ENCODE measurements at places on chromosomes 5 and 9.

DNA sequence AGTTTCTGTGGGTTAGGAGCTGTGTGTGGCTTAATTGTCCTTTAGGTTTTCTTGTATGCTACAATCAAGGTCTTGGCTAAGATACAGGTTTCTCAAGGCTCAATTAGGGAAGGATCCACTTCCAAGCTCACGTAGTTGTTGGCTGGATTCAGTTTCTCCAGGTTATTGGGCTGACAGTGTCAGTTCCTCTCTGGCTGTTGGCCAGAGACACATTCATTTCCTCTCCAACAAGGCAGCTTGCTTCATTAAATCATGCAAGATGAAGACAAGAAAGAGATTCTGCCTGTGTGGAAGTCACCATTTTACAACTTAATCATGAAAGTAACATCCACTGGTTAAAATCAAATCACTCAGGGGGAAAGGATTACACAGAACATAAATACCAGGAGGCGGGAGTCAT lies 275.7 kb upstream of the KIF2A start:
- H3K27me3 ChIP-seq, result no peaks in the 10 kb centered on the region
- no peak overlapping the region for H3K4me3 ChIP-seq
- H3K4me1 ChIP-seq, result no peaks in the 10 kb centered on the region
- no peak for DNase-seq
- H3K36me3 ChIP-seq, result no peaks in the 10 kb centered on the region

DNA sequence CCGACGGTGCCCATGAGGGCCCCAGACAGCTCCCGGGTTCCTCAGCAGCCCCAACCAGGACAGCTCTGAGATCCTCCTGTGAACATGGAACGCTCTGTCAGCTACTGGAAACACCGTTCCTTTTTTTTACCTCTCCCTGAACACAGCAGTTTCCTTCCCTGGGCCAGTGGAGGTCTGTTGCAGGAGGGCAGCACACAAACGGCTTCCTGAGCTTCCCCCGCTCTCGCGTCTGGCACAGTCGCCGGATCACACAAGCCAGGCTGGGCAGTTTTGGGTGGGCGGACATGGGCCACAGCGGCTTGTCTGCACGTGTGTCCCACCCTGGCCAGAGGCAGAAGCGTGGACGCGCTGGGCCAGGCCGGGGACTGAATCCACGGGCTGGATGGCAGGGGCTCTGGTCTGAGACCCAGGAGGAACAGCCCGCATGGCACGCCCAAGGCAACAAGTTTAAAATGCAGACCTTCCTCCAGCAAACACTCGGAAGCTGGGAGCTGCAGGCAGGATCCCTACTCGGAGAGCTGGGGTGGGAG lies 106.8 kb upstream of the SARDH start:
- peak overlapping the region; percentile 83 for H3K27ac ChIP-seq
- no peaks in the 10 kb centered on the region for H3K36me3 ChIP-seq
- H3K4me1 ChIP-seq, result peaks cover 10% of the 10 kb centered on the region
- H3K27me3 ChIP-seq, result no peaks in the 10 kb centered on the region
- H3K4me3 ChIP-seq, result no peak overlapping the region
- no peak for DNase-seq

- H3K27me3 ChIP-seq, result no peaks in the 10 kb centered on the region
- H3K4me3 ChIP-seq, result no peak overlapping the region
- DNase-seq, result peak; percentile 79
These were observed 25.0 kb downstream of the LMNB1 start for GRCh38 chr5:126801992-126802294.

GRCh38 chr5:1930880-1931603 lies 48.3 kb upstream of the IRX4 start:
- H3K36me3 ChIP-seq, result no peaks in the 10 kb centered on the region
- peaks cover 4% of the 10 kb centered on the region for H3K4me1 ChIP-seq
- peak overlapping the region; percentile 29 for H3K27ac ChIP-seq
- DNase-seq, result peak; percentile 52
- peak overlapping the region; percentile 7 for H3K4me3 ChIP-seq
- peaks cover 19% of the 10 kb centered on the region for H3K27me3 ChIP-seq

- H3K27ac ChIP-seq, result no peak overlapping the region
- H3K4me1 ChIP-seq, result no peaks in the 10 kb centered on the region
- H3K27me3 ChIP-seq, result peaks cover 100% of the 10 kb centered on the region
- no peak for DNase-seq
- H3K36me3 ChIP-seq, result no peaks in the 10 kb centered on the region
These were observed 71.0 kb upstream of the TBCA start for GRCh38 chr5:77847129-77847460.

DNA sequence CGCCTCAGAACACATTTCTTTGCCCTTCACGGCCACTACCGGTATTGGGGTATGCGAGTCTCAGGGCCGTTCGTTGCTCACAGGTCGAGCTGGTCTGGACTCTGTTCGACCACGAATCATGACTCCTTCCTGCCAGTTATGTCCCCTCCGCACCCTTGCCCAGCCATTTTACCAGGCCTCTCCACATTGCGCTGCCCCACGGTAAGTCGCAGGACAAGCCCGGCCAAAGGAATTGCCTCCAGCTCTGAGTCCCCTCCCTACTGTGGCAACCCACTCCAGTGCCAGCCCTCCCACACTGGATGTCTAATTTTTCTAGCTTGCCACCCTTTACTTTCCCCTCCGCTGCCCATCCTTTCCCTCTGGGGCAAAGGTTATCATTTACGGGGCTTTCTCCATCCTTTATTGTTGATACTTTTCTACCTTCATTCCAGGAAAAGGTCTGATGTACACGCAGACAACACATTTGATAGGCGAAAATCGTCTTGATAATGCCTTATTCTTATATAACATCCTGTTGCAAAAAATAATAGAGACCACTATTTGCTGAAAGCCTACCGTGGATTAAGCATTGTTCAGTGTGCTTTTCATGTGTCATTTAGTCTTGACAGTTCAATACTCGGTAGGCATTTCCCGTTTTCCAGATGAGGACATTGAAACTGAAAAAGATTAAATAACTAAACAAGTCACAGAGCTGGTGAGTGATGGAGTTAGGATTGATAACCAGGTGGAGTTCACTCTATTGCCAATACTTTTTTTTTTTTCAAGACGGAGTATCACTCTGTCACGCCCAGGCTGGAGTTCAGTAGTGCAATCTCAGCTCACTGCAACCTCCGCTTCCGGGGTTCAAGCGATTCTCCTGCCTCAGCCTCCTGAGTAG lies 958 bp upstream of the HSPA5 start:
- H3K27me3 ChIP-seq, result no peaks in the 10 kb centered on the region
- H3K36me3 ChIP-seq, result peaks cover 23% of the 10 kb centered on the region
- H3K27ac ChIP-seq, result peak overlapping the region; percentile 98
- peaks cover 24% of the 10 kb centered on the region for H3K4me1 ChIP-seq

DNA sequence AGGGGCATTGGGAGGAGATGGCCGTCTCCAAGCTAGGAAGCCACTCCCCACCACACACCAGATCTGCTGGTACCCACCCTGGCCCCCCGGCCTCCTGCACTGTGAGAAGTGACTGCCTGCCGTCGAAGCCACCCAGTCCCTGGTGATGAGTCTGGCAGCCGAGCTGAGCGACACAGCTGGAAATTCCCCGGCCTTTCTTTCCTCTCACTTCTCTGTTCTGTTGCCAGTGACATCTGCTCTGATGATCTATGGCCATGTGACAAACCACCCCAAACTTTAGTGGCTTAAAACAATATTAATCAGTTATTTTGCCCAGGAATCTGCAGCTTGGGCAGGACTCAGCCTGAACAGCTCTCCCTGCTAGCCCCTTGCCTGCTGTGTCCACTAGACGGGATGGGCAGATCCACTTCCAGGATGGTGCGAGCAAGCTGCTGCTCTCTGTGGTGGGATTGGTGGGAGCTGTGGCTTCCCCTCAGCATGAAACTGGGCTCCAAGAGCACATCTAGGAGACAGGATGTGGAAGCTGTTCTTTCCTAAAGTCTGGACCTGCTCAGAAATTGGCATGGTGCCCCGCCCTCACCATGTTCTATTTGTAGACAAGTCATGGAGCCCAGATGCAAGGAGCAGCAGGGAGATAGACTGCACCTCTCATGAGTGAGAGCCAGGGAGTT lies 211.2 kb downstream of the GADD45G start:
- no peaks in the 10 kb centered on the region for H3K36me3 ChIP-seq
- H3K4me3 ChIP-seq, result no peak overlapping the region
- DNase-seq, result no peak
- H3K27ac ChIP-seq, result no peak overlapping the region
- no peaks in the 10 kb centered on the region for H3K4me1 ChIP-seq

DNA sequence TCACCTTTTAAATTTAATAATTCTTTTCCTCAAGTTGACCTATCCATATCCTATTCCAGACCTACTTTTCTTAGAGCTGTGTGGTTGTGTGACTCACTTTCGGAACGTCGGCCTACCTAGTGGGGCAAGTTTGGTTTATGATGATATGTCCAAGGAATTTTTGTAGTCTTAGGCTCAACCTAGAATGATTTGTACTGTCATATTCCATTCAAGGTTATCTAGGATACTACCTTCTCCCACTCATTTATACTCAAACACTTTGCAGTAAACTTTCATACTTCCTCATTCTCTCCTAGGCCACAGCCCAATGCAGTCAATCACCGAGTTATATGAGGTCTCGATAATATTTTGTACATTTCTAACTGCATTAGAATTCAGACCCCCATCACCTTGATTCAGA lies 61.9 kb downstream of the PIK3R1 start:
- no peak for DNase-seq
- no peaks in the 10 kb centered on the region for H3K27me3 ChIP-seq
- H3K36me3 ChIP-seq, result peaks cover 14% of the 10 kb centered on the region
- no peak overlapping the region for H3K4me3 ChIP-seq
- H3K4me1 ChIP-seq, result peaks cover 9% of the 10 kb centered on the region

DNA sequence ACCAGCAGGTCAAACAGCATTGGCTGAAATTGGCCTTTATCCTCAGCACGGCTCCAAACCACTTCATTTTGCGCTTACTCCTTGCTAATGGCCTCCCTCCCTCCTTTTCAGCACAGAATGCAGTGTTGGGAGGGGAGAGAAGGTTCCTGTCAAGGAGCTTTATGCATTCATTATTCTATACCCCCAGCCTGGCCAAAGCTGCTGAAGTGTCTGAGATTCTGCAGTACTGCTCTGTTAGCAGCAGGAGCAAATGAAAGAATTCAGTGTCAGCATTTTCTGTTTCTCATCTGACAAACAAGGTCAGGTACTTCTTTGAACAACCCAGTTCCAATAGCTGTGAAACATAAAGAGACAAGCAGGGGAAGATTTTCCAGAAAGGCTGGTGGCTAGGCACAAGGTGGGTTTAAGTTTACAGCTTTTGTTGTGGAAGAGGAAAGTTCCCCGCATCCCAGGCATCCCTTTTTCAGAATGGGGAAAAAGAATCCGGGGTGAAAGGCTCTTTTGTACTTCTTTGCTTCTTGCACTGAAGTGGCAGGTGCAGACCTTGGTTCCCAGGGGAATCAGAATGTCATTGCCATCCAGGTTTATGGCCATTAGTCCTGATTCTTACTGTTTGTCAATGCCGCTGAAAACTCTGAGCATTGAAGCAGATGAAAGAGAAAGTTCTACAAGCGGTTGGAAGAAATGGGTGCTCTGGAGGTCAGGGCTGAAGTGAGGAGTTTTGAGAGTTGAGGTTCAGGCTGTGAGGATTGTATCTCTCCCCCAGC lies 109.3 kb upstream of the APC start:
- no peaks in the 10 kb centered on the region for H3K36me3 ChIP-seq
- no peaks in the 10 kb centered on the region for H3K27me3 ChIP-seq
- H3K27ac ChIP-seq, result peak overlapping the region; percentile 72
- no peak overlapping the region for H3K4me3 ChIP-seq

DNA sequence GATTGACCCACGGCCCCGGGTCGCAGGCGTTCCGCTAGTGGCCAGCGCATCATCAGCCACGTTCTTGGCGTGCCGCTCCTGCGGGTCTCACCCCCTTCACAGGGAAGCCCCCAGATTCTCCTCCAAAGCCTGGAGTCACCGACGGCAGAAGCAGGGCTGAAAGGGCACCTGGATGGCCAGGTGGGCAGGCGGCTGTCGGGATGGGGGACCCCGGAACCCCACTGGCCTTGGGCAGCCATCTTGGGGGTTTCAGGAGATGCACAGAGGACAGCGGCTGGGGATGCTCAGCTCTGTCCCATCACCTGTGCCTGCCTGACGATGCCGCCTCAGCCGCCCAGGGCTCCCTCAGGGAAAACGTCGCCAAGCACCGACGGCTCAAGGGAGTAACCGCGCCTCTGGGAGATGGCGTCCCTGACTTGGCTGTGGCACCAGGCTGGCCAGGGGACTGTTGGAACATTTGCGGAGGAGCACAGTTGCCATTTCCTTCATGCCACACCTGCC lies 14.1 kb upstream of the SLC9A3 start:
- no peak for DNase-seq
- peaks cover 2% of the 10 kb centered on the region for H3K4me1 ChIP-seq
- H3K4me3 ChIP-seq, result no peak overlapping the region
- H3K27me3 ChIP-seq, result no peaks in the 10 kb centered on the region
- H3K36me3 ChIP-seq, result no peaks in the 10 kb centered on the region

- H3K27ac ChIP-seq, result peak overlapping the region; percentile 90
- H3K27me3 ChIP-seq, result no peaks in the 10 kb centered on the region
- DNase-seq, result peak; percentile 3
These were observed 364.6 kb downstream of the BRINP1 start for GRCh38 chr9:119004618-119004990.

- no peak overlapping the region for H3K27ac ChIP-seq
- no peak for DNase-seq
- no peaks in the 10 kb centered on the region for H3K4me1 ChIP-seq
- H3K36me3 ChIP-seq, result no peaks in the 10 kb centered on the region
These were observed 132.1 kb downstream of the MACROH2A1 start for GRCh38 chr5:135266975-135267374.

DNA sequence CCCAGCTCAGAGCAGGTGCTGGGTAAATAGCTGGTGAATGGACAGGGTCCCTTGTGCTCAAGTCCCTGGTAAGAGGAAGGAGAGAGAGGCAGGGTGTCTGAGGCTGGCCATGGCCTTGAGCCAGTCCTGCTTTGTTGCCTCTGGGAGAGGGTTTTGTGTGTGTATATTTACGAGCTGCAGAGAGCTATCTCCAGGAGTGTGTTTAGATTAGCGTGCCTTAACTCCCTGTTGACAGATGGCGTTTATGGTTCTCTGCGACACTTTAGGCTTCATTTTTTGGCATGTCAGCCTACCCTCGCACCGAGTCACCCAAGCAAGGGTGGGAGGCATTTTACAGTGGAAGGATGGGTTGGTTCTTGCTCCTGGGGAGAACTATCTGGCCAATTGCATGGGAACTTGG lies 22.2 kb downstream of the HMCN2 start:
- H3K4me3 ChIP-seq, result no peak overlapping the region
- no peaks in the 10 kb centered on the region for H3K4me1 ChIP-seq
- H3K27me3 ChIP-seq, result no peaks in the 10 kb centered on the region
- no peak for DNase-seq
- no peak overlapping the region for H3K27ac ChIP-seq
- H3K36me3 ChIP-seq, result no peaks in the 10 kb centered on the region

GRCh38 chr9:130658893-130659698 lies 5.3 kb upstream of the PRDM12 start:
- H3K27ac ChIP-seq, result no peak overlapping the region
- H3K4me1 ChIP-seq, result no peaks in the 10 kb centered on the region

DNA sequence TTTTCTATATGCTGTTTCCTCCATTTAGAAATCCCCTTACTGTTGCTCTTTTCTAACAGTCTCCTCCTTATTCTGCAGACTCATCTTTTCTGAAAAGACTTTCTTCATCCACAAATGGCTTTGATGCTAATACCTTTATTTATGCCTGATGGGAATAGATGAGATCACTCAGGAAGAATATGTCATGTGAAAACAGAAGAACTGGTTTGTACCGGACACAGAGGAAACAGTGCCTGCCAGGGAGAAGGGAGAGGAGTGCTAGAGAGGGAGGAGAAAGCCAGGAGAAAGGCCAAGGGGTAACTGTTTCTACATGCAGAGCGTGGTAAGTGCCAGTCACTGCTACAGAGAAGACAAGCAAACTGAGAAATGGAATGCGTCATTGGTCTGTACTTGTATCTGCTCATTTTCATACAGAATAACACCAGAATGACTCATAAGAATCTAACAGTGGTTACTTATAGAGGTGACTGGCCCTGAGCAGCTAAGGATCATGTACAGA lies 45.9 kb upstream of the PJA2 start:
- H3K4me1 ChIP-seq, result peaks cover 11% of the 10 kb centered on the region
- no peaks in the 10 kb centered on the region for H3K36me3 ChIP-seq
- no peaks in the 10 kb centered on the region for H3K27me3 ChIP-seq
- DNase-seq, result peak; percentile 26
- H3K27ac ChIP-seq, result peak overlapping the region; percentile 45
